Stimulated activated CD4-positive, alpha-beta T cell treated with anti-CD3 and anti-CD28 coated beads, TNF-alpha, amount 100 ng/mL, for 4 hours (primary cell): ENCODE measurements at places on chromosomes 3 and 15.

- DNase-seq, result no peak
These were observed 13.3 kb upstream of the HHLA2 start for GRCh38 chr3:108283006-108283405.

GRCh38 chr3:23830869-23831484 lies 25.2 kb downstream of the UBE2E1 start:
- no peak for DNase-seq

- no peak for DNase-seq
These were observed 31.4 kb downstream of the STARD5 start for GRCh38 chr15:81292523-81293001.

- no peak for DNase-seq
These were observed 16.1 kb downstream of the ZNF80 start for GRCh38 chr3:114221165-114221880.

DNA sequence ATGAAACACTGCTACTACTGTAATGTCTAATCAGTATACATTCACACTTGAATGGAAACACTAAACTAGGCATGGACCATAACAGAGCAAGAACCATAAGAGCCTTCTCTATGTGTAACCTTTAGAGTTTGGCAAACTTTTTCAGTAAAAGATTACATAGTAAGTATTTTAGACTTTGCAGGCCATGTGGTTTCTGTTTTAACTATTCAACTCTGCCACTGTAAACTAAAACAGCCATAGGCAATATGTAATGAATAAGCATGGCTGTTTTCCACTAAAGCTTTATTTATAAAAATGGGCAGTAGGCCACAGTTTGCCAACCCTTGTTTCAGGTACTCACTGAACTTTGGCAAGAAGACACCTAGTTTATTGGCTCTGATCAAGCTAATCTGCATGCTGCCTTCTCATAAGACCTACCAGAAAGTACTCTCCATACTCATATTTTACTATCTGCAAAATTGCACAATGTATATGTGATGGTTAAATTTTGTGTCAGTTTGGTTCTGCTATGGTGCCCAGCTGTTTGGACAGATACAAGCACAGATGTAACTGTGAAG lies 46.0 kb downstream of the UACA start:
- no peak for DNase-seq

GRCh38 chr3:43399034-43399433 lies 112.7 kb downstream of the SNRK start:
- no peak for DNase-seq

DNA sequence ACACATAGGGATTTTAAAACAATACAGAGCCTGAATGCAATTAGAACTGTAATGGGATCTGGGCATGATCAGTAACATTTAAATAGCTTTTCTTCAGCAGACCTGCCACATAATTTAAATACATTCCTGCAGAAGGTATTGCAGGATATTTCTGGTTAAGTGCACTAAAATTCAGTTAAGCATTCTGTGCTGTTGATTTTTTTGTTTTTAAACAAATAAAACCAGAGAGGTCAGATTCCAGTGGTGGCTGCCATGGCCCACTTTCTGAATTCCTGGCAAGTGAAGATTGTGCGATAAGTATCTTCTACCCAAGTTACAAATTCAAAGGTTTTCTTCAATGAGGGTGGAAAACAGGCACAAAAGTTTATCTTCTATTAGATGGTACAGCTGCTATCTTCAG lies 98.7 kb downstream of the RAP2B start:
- DNase-seq, result no peak
